ENCODE measurements at places on chromosomes 4 and X.

DNA sequence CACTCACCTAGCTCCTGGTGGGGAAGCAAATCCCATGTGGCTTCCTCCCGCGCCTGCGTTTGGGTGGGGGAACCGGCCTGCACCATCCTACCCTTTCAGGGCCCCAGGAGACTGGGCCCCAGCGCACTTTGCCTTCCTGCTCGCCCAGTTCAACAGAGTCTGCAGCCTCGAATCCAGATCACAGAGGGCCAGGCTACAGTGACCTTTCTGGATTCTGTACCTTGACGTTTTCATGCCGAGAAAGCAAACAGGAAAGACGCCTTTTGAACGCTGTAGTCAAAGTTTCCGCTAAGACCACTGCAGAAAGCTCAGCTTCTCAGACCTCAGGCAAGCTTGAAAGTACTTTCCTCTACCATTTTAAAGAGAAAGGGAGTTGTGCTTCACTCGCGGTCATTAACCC lies 7.4 kb upstream of the BEND2 start:
- DNase-seq, result no peak

GRCh38 chr4:153465140-153465539 lies 1.0 kb upstream of the TMEM131L start:
- DNase-seq, result no peak

GRCh38 chr4:64497491-64497890 lies 88.2 kb upstream of the TECRL start:
- DNase-seq, result no peak

DNA sequence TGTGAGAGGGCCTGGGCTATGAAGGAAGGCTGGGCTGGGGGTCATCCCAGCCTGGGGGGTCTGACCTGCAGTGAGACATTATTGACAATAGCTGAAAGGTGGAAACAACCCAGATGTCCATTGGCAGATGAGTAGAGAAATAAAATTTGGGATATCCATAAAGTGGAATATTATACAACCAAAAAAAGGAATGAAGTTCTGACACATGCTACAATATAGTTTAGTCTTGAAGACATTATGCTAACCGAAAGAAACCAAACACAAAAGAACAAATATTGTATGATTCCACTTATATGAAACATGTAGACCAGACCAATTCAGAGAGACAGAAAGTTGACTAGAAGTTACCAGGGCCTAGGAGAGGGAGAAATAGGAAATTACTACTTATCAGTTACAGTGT lies 44.7 kb downstream of the RTL5 start:
- no peak for DNase-seq

DNA sequence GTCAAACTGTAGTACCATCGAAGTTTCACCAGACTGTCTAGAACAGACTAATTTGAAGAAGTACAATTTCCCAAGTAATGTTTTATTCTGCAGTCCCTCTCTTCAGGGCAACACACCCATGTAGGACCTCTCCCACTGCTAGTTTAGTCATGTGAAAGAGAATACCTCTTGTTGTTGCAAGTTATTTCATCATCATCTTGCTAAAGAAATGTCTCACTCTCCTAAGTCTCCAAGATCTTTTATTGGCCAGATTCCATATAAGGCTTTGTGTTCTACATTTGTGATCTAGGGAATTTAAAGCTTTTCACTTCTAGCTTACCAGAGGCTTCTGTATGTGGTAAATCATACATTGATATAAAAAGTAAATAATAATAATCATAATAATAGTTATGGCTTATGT lies 745.3 kb upstream of the MAGEB2 start:
- no peak for DNase-seq

- DNase-seq, result no peak
Observed at GRCh38 chrX:129783291-129783713, 3.6 kb downstream of the SASH3 start.

GRCh38 chr4:186770481-186771175 lies 47.0 kb upstream of the FAT1 start:
- DNase-seq, result no peak

- DNase-seq, result no peak
Observed at GRCh38 chr4:79991601-79992000, 81.4 kb downstream of the ANTXR2 start.

- no peak for DNase-seq
Observed at GRCh38 chrX:38326086-38326485, 1.2 kb downstream of the RPGR start.

- DNase-seq, result no peak
Observed at GRCh38 chrX:42946544-42947194, 168.7 kb upstream of the PPP1R2C start.

GRCh38 chrX:3462166-3462508 lies 115.7 kb upstream of the MXRA5 start:
- DNase-seq, result no peak

GRCh38 chr4:14115106-14115505 lies 487.6 kb upstream of the BOD1L1 start:
- DNase-seq, result no peak

DNA sequence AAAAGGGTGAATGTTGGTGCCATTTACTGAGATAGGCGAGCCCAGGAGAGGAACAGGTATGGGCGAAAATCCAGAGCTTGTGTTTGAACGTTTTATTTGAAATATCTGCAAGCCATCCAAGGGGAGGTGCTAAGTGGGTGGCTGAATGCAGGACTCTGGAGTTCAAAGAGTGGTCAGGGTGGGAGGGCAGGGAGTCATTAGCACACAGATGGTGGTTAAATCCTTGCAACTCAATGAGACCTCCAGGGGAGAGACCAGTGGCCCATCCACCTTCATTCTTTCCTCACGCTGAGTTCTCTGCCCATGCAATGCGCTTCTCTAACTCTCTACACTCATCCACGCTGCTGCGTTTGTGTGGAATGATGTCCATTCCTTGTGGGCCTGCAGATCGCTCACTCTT lies 101.1 kb downstream of the VCX3B start:
- DNase-seq, result no peak

- no peak for DNase-seq
Observed at GRCh38 chrX:16807548-16807947, 21.3 kb downstream of the TXLNG start.

GRCh38 chrX:154490021-154490413 lies 412 bp downstream of the SLC10A3 start:
- no peak for DNase-seq

DNA sequence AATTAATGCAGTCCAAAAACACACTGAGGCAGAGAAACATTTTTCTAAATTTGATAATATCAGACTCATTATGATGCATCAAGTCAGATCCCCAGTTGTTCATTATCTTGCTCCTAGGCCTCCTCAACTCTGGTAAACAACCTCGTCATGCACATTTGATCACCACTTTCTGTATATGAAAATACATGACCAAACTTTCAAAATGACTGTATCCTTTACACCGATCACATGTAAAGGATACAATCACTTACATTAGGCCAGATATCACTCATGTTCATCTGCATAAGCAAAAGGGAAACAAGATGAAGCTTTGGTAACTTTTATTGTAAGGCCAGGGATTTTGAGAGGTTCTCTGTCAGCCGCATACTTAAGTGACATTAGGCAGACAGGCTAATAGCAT lies 99.4 kb upstream of the IL1RAPL1 start:
- no peak for DNase-seq

- DNase-seq, result no peak
Observed at GRCh38 chr4:110865611-110866259, 242.9 kb upstream of the PITX2 start.

- DNase-seq, result no peak
Observed at GRCh38 chr4:24322511-24322910, 261.8 kb downstream of the DHX15 start.

GRCh38 chr4:102403116-102403515 lies 57.8 kb upstream of the SLC39A8 start:
- no peak for DNase-seq

- no peak for DNase-seq
Observed at GRCh38 chrX:50536955-50537354, 66.3 kb upstream of the DGKK start.

- no peak for DNase-seq
Observed at GRCh38 chr4:188305690-188306089, 166.4 kb downstream of the TRIML1 start.

GRCh38 chrX:136697156-136697555 lies 49.2 kb downstream of the CD40LG start:
- no peak for DNase-seq

- no peak for DNase-seq
Observed at GRCh38 chrX:54208531-54208930, 25.5 kb upstream of the FAM120C start.

GRCh38 chrX:11579636-11580600 lies 85.8 kb downstream of the ARHGAP6 start:
- DNase-seq, result no peak

GRCh38 chrX:43633757-43634156 lies 22.3 kb upstream of the MAOA start:
- DNase-seq, result no peak

DNA sequence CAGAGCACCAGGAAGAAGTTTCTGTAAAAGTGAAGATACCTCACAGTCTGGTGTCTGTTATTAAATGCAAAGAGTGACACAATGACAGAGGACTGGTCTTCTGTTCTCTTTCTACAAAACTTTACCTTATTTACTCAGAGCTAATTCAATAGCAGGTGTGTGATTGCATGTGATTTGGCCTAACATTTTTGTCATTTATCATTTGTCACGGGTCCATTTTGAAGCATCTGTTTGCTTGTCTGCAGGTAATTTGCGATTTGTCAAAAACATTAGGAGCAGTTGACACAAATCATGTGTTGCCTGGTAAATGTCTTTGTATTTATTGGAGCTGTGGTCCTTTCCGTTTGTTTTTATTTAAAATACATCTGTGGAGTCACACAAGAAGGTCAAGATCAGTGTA lies 1232.4 kb downstream of the STIM2 start:
- DNase-seq, result no peak

DNA sequence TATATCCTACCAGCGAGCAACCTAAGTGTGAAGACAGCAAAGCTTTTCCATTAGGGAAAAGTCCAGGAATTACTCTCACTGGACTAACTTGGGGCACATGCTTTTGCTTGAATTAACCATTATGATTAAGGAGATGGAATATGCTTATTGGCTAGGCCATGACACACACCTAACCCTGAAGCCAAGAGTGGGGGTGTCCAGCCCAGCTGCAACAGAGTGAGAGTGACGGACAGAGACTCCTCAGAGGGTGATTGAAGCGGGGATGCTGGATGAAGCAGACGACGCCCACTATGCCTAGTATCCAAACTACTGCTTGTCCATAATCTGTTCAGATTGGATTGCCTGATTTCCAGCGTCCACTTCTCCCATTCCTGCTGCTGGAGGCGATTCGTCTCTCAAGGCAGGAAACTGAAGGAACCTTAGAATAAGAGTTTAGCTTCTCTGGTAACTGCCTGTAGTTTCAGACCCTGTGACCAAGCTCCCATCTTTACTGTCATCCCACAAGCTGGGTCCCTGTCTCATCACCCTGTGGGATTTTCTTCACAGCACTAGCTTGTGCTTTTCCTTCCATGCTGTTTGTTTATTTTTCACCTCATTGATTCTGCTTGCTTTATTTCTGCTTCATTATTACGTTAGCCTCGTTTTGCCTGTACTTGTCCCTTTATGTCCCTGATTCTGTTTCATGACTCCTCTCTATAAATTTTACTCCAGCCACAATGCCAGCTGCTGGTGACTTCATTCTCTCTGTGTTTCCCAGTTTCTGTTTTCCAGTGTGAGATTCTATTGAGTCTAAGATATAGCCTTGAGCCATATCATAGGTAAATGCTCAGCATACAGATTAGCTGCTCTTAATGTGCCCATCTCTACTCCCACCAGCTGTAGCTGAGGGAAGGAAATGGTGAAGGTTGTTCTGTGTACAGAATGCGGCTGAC lies 19.0 kb downstream of the FAM47E start:
- no peak for DNase-seq

- no peak for DNase-seq
Observed at GRCh38 chrX:154711264-154711663, 39.6 kb downstream of the GAB3 start.

Data from naive thymus-derived CD8-positive, alpha-beta T cell (primary cell).